Right kidney (tissue), 9 donors: ENCODE measurements at places on chromosomes 4 and X.

DNA sequence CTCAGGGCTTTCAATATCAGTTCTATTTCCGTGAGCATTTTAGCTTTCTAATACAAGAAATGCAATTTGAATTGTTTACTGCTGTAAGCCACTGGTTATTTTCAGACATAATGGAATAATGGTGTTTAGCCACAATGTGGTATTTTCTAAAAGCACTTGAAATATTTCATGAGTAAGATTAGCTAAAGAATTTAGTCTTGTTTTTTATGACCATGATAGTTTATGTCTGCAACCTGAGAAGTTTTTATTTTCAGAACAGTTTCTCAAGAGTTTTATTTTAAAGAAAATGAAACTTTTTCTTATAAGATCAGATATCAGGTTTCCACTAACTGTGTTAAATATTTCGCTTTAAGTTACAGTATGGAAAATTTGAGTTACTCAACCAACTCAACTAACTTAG is 60.2 kb downstream of the SLIT2 start:
- no peak for DNase-seq

DNA sequence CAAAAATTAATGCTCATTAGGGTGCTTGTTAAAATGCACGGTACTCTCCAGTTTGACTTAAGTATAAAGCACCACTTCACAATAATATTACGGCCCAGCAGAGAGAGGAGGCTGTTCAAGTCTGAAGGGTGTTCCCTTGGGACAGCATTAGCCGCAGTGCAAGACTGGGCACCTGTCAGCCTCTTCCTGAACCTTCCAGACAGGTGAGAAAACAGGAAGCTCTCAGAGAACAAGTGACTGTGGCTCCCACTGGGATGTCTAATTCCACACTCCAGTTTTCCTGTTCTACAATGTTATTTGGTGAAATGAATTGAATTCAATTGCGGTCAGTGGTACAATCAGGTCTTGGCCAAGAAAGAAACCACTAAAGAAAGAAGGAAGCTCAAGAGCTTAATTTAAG is 414.4 kb downstream of the SMARCA1 start:
- no peak for DNase-seq

GRCh38 chrX:132883358-132883915 is 75.0 kb downstream of the HS6ST2 start:
- DNase-seq: no peak

DNA sequence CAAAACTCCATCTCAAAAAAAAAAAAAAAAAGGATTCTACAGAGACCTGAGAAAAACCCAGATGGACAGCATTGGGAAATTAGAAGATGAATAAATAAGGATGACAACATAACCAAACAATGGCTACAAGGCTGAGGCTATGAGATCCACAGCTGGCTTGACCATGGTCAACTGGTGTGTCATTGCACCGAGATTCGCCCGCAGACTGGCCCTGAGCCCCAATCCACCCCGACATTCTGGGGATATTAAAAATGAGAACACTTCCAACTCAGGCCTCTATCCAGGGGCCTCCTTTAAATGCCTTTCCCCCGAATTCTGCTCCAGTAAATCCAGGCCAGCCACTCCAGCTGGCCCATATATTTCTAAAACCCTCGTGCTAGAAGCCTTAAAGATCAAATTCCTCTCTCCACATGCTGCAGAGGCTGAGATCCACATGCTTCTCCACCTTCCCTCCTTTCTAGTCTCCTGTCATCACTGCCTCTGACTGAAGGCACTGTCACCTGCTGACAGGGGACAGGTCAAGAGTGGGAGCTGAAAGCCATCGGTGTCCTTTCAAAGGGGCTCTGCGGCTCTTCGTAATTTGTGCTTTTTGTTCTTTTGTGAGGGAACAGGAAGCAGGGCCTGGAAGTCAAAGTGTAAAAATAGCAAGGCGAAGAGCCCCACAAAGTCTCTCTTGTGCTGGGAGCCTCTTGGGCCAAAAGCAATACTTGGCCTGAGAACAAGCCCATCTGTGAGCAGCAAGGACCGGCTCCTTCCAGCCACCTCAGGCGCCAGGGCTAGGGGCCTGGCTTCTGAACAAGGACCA is 203.7 kb downstream of the NSUN7 start:
- DNase-seq: peak; percentile 51
